ENCODE measurements at places on chromosomes 16 and 17.
A peak's percentile ranks its signal among the peaks of the same experiment; 100 is the strongest.

GRCh38 chr16:6852643-6853225, 479.9 kb upstream of the RBFOX1 start:
- DNase-seq: no peak

DNA sequence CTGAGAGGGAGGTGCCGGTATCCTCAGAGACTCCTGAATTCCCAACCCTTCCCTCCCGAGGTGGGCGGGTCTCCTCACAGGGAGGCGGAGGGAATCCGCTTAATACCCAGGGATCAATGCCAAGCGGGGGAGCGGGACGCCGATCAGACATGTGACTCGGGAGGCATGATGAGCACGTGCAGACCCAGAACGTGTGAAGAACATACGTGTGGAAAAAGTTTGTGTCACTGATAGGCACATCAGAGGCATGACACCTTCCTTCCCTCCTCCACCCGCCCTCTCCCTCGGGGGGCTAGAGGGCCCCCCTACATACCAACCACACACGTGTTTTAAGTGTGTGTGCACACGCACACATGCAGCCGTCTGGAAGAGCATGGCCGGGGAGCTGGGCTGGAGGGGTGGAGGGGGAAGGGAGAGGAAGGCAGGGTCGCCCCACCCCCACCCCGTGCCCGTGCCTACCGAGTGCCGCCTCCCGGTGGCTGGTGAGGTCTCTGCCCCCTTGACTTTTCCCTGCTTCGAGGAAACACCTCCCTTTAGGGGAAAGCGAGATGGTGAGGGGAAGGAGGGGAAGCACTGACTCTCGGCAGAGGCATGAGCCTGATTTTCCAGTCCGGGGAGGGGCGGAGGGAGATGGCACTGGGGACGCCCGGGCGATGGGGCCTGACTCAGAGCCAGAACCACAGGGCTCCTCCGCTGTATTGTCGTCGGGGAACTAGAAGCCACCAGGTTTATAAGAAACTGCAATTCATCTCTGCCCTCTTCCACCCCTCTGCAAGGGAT, 12.1 kb upstream of the TBX21 start:
- peak; percentile 49 for DNase-seq

DNA sequence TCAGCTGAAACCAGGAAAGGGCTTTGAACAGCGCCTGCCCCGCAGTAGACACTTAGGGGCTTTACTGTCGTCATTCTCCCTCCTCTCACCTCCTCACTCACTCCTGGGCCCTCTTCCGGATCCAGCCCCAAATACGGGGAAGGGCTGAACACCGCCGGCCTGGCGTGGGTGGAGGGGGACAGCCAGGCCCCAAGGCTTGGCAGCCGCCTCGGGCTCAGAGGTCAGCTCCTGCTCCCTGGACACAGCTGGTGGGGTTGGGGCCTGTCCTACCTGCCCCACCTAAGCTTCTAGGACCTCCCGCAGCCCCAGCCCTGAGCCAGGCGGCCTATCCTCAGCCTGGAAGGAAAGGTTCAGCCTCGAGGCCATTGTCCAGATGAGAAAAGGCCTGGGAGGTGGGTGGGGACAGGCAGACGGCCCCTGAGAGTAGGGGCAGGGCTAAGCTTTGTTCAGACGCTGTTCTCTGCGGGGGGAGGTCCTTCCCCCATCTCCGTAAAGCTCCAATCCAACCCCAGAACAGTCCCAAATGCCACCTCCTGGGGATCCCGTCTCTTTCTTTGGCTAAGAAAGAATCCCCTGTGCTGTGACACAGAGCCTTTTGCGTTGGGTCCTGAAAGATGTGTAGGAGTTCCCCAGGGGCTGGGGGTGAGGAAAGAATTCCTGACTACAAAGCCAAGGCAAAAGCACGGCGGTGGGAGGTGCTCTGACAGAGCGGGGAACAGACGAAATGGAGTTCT, 881 bp upstream of the LLGL1 start:
- DNase-seq: no peak

DNA sequence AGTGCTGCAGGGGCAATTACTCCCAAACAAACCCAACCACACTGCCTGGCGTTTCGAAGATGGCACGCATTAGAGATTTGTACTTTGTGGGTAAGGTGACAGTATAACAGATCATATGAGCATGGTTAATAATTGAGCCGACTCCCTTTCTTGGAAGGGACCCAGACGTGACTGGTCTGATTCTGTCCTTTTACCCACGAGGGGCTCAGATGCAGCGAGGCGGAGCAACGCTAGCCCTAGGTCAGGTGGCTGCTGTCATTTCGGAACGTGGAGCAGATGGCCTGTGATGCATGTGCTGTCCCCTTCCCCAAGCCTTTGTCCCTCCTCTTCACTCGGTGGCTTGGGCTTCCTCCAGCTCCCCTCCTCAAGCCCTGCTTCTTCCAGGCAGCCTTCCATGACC, 84.2 kb downstream of the SNX29 start:
- DNase-seq: no peak

GRCh38 chr16:106623-107324, 28.7 kb downstream of the MPG start:
- DNase-seq: peak; percentile 9

GRCh38 chr17:10737736-10738135, 7.9 kb upstream of the TMEM220 start:
- no peak for DNase-seq

- no peak for DNase-seq
Measured at GRCh38 chr17:12545877-12546513, 119.7 kb upstream of the MYOCD start.

GRCh38 chr16:57977418-57978069, 6.6 kb upstream of the CNGB1 start:
- DNase-seq: no peak

DNA sequence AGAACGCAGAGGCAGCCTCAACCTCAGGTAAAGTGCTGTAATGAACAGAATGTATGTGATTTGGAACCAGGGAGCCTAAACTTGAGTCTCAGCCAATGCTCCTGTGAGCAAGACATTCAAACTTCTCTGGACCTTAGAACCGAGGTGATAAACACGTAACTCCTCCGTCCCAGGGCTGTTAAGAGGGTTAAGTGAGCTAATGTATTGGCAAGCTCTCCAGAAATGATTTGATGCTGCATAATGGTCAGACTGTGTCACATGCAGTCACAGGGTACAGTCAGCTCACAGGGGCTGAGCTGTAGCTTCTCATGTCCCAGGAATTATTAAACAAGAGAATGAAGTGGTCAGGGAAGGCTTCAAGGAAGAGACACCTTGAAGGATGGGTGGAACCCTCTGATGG, 10.0 kb upstream of the SLC4A1 start:
- no peak for DNase-seq

DNA sequence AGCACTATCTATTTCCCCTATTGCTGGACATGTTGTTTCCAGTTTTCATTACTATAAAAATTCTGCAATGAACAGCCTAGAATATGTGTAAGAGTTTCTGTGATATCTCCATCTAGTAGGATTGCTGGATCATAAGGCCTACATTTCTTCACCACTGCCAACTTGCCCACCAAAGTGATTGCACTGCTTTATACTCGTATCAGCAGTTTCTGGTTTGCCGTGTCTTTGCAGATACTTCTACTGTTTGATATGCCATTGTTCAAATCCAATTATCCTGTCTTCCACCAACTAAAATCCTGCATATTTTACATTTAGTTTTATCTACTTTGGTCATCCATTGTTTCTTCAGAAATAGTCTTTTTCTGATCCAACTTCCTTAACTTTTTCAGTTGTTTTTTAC, 21.1 kb downstream of the CEP95 start:
- no peak for DNase-seq

- DNase-seq: no peak
Measured at GRCh38 chr17:7293159-7293558, 1.3 kb downstream of the YBX2 start.

GRCh38 chr17:29168079-29168758, 12.0 kb downstream of the MYO18A start:
- no peak for DNase-seq

- DNase-seq: no peak
Measured at GRCh38 chr16:55179852-55180585, 144.0 kb upstream of the IRX6 start.

- no peak for DNase-seq
Measured at GRCh38 chr17:58308173-58308984, 20.2 kb downstream of the TSPOAP1 start.

DNA sequence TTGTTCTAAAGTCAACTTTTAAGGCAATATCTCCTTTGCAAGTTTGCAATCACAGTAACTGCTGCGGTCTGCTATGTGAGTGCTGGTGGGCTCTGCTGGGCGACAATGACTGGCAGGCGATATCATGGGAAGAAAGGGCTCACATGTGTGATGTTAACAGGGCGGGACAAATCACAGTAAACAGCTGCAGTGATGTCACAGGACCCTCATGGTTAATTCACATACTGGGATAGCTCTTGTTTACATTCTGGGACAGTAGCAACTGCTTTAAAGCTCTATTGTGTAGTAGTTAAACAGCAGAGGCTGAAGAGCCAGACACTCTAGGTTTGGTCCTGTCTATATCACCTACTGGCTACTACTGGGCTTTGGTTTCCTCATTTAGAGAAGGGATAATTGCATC, 257.2 kb upstream of the ASIC2 start:
- no peak for DNase-seq

DNA sequence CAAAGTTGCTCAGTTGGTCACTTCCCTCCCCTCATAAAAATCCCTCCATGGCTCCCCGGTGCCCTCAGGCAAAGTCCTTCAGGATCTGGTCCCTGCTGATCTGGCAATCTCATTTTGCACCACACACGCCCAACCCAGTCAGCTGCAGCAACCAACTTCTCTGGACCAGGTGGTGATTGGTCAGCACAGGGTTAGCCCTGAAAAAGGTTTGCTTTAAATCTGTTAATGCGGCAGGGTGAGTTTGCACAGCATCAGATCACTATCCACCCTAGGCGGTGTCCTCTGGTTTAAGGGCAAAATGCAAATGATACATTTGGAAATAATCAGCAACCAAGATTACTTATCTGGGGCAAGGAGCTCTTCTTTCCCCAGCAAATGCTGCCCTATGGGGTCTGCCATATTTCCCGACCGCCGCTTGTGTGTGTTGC, 42.9 kb upstream of the TNRC6C start:
- DNase-seq: no peak

DNA sequence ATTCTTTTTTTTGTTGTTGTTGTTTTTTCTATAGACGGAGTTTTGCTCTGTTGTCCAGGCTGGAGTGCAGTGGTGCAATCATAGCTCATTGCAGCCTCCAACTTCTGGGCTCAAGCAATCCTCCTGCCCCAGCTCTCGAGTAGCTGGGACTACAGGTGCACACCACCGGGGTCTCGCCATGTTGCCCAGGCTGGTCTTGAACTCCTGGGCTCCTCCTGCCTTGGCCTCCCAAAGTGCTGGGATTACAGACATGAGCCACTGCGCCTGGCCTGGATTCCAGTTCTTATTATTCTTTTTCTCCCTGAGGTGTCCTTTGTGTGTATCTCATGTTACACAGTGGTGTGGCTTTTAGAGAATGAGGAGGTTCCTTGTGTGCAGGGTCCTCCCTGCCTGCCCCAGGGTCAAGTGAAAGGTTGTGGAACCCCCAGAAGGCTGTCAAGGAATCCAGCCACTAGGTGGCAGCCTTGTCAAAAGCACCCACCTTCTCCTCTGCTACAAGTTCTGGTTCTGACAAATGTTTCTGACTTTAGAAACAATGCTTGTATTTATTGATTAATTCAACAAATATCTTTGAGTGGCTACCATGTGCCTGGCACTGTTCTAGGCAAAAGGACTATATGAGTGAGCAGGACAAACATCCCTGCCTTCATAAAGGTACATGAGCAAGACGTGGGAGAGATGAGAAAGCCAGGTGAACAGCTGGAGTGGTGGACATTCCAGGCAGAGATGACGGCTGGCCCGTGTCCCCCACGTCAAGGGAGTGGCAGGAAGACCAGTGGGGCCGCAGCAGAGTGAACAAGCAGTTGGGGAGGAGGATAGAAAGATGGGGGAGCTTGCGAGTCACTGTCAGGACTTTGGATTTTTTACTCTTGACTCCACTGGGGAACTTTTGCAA, 112.4 kb downstream of the SPECC1 start:
- peak; percentile 13 for DNase-seq

- DNase-seq: no peak
Measured at GRCh38 chr17:41870627-41871026, 5.4 kb upstream of the KLHL11 start.
